ENCODE measurements at places on chromosomes 2 and 18.

- no peak for DNase-seq
Measured at GRCh38 chr2:240455272-240455646, 19.8 kb downstream of the GPC1 start.

DNA sequence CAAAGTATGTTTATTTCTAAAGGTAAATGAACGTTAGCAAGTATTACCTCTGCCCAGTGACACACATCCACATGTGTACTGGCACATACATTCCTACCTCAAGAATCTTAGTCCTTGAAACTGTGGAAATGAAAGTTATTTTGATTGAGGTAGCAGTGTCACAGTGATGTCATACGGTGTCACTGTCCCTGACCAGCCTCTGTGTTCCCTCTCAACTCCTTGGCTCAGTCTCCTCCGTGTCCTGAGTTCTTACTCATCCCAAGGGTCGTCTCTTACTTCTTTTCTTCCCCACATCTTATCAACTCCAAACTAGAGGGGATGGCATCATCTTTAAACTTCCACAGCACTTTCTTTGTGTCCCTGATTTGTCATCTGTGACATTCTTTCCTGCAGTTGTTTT is 3.3 kb downstream of the NCK2 start:
- DNase-seq = no peak

DNA sequence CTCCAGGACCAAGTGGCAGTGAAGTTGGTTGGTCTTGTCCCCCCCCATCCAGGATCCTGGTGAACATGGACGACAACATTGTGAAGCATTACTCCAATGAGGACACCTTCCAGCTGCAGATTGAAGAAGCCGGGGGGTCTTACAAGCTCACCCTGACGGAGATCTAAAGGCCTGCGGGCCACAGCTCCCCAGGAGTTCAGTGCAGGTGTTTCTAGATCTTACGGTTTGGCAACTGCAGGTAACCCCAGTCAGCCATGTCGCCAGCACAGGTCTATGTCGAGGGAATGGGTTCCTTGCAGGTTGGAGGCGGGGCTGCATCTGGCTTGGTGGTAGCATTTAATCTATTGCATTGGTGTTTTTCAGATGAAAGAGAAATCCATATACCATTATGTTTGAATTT is 42.8 kb upstream of the KLF11 start:
- DNase-seq = no peak

GRCh38 chr2:209307161-209308001 is 116.5 kb upstream of the MAP2 start:
- DNase-seq = no peak

GRCh38 chr18:24846138-24846537 is 385.7 kb downstream of the HRH4 start:
- DNase-seq = no peak

DNA sequence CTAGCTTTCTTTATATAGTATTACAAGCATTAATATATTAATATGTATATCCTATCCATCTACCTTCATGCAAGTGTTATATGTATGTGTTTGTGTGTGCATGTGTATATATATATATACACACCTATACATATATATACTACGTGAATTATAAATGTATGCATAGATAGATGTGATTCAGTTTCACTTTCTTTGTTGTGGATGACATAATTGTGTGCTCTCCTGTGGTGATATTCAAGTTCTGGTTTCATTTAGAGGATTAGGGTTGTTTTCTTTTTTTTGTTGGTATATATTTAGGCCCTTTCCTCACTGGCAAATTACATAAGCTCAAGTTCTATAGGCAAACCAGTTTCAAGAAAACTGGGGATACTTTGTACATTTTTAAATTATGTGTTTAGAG is 225.7 kb upstream of the FANCL start:
- DNase-seq = no peak
